Effector memory CD4-positive, alpha-beta T cell (primary cell): ENCODE measurements at places on chromosomes 1 and 21.

- no peak for DNase-seq
- no peak overlapping the region for H3K4me3 ChIP-seq
- no peak overlapping the region for H3K27ac ChIP-seq
- no peaks in the 10 kb centered on the region for H3K27me3 ChIP-seq
Observed at GRCh38 chr1:22662318-22662717, 9.3 kb downstream of the C1QB start.

DNA sequence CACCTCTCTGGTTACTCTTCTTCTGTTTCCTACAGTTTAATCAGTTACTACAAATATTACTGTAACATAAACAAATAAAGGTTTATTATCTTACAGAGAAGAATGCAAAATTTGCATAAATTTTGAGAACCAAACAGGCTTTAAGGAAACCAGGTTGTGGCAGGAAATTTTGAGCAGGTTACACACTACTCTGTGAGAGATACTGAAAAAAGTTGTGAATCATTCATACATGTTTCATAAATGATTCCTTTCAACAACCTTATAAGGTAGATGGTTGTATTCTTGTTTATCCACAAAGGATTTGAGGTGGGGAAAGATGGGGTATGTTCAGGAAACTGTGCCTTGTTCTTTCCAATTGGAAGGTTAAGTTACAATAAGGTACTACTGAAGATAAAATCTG lies 58.6 kb downstream of the MAST2 start:
- no peaks in the 10 kb centered on the region for H3K4me1 ChIP-seq
- H3K27ac ChIP-seq, result no peak overlapping the region
- no peak for DNase-seq
- H3K36me3 ChIP-seq, result no peaks in the 10 kb centered on the region

DNA sequence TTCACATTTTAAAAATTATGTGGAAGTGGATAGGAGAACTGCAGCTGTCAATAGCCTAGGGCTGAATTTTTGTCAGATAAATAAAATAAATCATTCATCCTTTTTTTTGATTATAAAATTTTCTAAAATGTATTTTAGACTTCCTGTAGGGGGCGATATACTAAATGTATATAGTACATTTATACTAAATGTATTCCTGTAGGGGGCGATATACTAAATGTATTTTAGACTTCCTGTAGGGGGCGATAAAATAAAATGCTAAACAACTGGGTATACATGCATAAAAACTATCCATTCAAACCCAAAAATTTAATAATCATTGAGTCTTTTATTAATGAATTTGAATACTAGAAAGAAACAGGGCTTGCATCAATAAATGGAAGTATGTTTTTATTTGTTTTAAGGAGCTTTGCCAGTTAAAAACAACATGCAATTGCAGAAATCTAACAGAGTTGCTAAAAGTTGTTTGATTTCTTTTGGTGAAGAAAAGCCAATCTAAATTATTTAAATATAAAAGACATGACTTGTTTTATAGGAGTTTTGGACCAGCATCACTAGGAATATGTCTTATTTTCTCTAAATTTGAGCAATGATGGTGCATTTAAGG lies 31.4 kb downstream of the CLCA1 start:
- H3K4me3 ChIP-seq, result no peak overlapping the region
- no peaks in the 10 kb centered on the region for H3K4me1 ChIP-seq
- H3K27ac ChIP-seq, result no peak overlapping the region
- no peaks in the 10 kb centered on the region for H3K36me3 ChIP-seq
- no peaks in the 10 kb centered on the region for H3K27me3 ChIP-seq

DNA sequence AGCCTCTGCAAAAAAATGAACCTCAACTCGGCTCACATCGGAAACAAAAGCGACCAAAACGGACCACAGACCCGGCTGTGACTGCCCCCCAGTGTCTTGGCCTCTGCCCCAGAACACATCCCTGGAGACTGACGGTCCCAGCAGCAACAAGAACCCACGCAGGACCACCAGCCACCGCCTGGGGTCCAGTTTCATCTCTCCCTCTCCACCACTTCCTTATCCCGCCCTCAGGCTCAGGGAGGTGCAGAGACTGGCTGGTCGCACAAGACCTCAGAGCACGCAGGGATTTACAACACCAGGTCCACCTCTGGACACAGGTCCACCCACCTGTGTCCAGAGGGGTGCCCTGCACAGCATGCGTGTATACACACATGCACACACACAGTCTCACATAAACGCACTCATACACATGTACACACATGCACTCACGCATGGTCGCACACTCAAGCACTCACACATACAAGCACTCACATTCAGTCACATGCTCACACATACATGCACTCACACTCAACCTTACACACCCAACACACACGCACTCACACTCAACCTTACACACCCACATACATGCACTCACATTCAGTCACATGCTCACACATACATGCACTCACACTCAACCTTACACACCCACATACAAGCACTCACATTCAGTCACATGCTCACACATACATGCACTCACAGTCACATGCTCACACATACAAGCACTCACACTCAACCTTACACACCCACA lies 18.6 kb upstream of the TMEM52 start:
- no peaks in the 10 kb centered on the region for H3K27me3 ChIP-seq
- H3K4me1 ChIP-seq, result no peaks in the 10 kb centered on the region
- no peak for DNase-seq
- no peak overlapping the region for H3K4me3 ChIP-seq

DNA sequence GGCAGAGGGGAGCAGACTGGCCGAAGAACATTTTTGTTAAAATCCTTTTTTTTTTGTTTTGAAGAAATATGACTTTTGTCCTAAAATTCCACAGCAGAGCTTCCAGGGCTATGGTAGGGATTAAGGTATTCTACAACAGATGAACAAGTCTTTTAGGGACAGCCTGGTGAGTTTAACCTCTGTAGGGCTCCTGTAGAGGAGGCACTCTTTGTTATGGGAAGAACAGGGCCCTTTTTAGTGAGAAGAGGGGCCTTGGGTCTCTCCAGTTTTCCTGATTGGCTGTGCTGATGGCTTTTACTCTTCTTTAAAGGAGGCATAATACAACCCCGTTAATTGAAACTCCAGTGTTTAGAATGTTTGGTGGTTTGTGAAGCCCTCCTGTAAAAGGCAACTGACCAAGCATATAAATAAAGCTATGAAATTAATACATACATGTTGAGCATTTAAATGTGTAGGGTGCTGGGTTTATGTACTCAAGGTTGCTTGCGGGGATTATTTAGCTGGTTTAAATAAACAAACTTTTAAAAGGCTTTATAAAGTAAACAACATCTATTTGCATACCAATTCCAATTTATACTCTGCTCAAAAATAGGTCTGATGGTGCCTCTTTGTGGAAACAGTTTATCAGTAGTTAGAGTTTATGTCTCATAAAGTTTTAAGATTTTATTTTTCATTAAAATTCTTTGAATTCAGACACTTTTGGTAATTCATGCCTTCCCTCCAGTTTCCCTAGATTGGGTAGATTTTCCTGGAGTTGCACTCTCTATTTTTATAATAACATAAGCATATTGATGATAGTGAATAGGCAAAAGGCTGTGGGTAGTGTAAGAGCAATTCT lies 46.5 kb downstream of the PBX1 start:
- no peak overlapping the region for H3K27ac ChIP-seq
- H3K27me3 ChIP-seq, result no peaks in the 10 kb centered on the region
- no peak overlapping the region for H3K4me3 ChIP-seq
- no peaks in the 10 kb centered on the region for H3K36me3 ChIP-seq
- no peaks in the 10 kb centered on the region for H3K4me1 ChIP-seq
- DNase-seq, result no peak

DNA sequence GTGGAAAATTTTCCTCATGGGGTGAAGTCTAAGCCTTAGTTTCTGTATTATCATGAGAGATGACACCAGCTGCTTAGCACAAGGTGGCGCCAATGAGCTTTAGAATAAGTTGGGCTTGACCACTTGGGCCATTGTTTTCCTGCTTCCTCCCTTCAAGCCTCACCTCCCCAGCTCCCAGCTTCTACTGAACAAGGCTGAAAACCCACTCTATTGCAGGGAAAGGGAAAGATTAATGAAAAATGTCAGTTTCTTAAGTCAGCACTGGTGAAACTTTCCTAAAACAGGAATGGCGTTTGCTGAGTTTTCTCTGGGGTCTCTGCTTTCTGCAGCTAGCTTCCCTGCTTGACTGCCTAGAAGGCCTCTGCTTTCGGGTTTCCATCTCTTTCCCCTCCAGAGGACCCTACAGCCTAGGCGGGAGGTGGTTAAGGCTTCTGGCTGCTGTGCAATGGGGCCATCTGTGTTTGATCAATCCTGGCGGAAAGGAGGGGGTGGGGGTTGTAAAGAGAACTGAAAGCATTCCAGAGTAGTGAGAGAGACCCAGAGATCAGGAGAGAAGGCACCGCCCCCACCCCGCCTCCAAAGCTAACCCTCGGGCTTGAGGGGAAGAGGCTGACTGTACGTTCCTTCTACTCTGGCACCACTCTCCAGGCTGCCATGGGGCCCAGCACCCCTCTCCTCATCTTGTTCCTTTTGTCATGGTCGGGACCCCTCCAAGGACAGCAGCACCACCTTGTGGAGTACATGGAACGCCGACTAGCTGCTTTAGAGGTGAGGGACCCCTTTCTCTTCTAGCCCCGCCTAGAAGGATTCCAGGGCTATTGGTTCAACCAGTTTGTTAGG lies at the start of gene OLFML3:
Gene OLFML3 (plus strand): TSS at position 612 of the 840 bp plus-strand sequence. CDS start 43 bp downstream, at position 655.
- no peak within 1 kb of the TSS for H3K27ac ChIP-seq
- H3K27me3 ChIP-seq, result no peaks in the 10 kb centered on the region
- H3K36me3 ChIP-seq, result peaks cover 9% of the 10 kb centered on the region
- H3K4me3 ChIP-seq, result no peak within 1 kb of the TSS
- H3K4me1 ChIP-seq, result no peaks in the 10 kb centered on the region
- DNase-seq, result peak; percentile 20

- no peak for DNase-seq
- no peaks in the 10 kb centered on the region for H3K36me3 ChIP-seq
- no peak overlapping the region for H3K4me3 ChIP-seq
- no peak overlapping the region for H3K27ac ChIP-seq
Observed at GRCh38 chr1:67536957-67537666, 106.9 kb upstream of the SERBP1 start.

DNA sequence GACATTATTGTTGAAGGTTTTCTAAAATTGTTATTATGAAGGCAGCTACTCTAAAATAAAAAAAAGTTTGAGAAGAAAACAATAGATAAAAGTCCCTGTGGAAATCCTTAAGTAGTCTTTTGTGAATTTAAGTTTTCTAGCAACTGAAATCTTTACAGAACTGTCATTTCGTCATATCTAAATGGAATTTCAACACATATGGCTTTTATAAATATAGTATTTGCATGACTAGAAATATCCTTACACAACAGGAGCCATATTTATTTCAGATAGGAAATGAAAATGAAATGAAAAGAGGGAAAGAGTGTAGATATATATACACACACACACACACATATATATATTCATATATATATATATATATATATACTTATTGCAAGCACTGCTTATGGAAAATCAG lies 204.7 kb upstream of the RGS18 start:
- no peaks in the 10 kb centered on the region for H3K36me3 ChIP-seq
- H3K27ac ChIP-seq, result no peak overlapping the region
- no peaks in the 10 kb centered on the region for H3K27me3 ChIP-seq
- no peak overlapping the region for H3K4me3 ChIP-seq
- DNase-seq, result no peak
- no peaks in the 10 kb centered on the region for H3K4me1 ChIP-seq

GRCh38 chr1:230464671-230465070 lies 38.5 kb upstream of the PGBD5 start:
- H3K36me3 ChIP-seq, result no peaks in the 10 kb centered on the region
- no peak overlapping the region for H3K4me3 ChIP-seq
- H3K27ac ChIP-seq, result no peak overlapping the region

GRCh38 chr1:109466452-109467300 lies at the start of gene SYPL2:
SYPL2 (plus strand) TSS chr1:109466546; CDS start chr1:109466844, 298 bp downstream.
- H3K4me3 ChIP-seq, result peak within 1 kb of the TSS; percentile 55
- peaks cover 11% of the 10 kb centered on the region for H3K4me1 ChIP-seq
- H3K27me3 ChIP-seq, result peaks cover 31% of the 10 kb centered on the region
- no peak for DNase-seq

- DNase-seq, result no peak
- no peak overlapping the region for H3K27ac ChIP-seq
- no peaks in the 10 kb centered on the region for H3K36me3 ChIP-seq
Observed at GRCh38 chr1:35229587-35230360, 36.8 kb upstream of the SFPQ start.
